ENCODE measurements at places on chromosomes 2 and 18.

- no peak for DNase-seq
These were observed 531.8 kb upstream of the ID2 start for GRCh38 chr2:8149985-8150539.

DNA sequence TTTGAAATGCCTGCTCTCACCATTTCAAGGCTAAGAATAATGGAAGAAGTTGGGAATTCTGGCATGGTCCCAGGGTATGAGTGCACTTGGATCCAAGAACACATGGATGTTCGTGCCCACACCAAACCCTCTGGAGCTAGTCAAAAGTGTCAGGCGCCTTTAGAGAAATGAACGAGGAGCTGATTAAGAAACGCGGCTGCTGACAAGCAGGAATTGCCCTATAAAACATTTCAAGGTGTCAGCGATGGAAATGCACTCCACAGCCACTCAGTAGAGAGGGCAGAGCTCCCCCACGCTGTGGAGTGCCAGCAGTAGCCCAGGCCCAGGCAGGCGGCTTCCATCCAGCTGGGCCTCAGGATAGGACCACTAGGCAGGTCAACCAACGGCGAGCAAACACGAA, 213.7 kb downstream of the TTC32 start:
- no peak for DNase-seq

DNA sequence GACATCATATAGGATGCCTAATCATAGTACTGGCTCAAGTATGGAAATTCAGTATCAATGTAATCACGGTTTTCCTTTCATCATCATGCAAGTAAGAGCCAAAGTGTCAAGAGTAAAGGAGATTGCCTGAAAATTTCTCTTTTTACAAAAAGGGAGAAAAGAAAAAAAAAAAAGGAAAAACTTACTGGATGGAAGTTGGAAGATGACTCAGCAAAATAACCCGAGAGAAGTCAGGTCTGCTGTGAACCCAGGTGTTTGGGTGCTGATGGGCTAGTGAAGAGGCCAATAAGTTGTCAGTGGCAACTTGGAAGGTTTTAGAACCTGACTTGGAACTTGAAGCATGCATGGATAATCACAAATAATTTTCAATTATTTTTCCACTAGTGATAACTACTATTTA, 441.9 kb upstream of the SLC14A2 start:
- no peak for DNase-seq

DNA sequence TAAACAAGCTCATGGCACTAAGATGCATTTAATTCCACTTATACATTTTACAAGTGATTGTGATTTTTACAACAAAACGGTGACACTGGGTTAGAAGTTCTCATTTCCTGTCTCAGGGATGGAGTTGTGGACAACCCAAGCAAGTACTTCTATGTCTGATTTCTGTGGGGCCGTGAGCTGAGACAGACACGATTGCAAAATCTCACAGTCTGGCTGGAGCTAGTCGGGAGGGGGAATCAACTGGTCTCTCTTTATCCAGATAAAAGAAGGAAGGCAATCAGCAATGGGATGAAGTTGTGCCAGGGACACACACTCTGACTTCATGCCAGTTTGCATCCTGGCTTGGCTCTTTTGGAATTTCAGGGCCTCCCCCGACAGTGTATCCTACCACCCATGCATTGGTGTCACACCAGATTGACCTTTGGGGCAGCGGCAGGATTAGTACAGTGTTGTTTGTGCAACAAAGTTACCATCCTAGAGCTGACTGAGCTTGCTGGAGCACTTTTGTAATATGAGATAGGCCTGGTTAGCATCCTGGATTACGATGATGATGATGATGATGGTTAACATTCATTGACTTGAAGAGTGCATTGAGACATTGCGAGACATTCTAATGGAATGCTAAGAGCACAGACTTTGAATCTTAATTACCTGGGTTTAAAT, 98.8 kb downstream of the CTAGE1 start:
- DNase-seq = no peak

- DNase-seq = no peak
These were observed 214.9 kb upstream of the SPRED2 start for GRCh38 chr2:65647249-65647842.

DNA sequence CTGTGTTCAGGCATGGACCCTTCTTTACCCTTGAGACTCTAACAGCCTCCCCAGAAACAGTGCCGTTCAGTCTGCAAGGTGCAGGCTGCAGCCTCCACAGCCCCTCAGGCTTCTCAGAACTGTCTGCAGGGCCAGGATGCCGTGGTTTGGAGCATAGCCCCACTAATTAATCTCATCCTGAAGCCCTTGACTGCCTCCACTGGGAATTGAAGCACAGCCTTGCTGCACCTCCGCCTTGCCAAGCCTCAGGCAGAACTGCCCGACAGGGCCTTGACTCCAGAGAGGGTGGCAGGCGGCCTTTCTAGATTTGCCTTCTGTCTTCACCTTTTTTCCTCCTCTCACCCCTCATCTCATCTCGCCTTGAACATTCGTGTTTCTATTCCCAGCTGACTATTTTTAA, 119.8 kb downstream of the NRP2 start:
- no peak for DNase-seq

GRCh38 chr18:2627821-2628276, 27.7 kb upstream of the SMCHD1 start:
- DNase-seq = no peak

- no peak for DNase-seq
These were observed 65.3 kb upstream of the SMIM21 start for GRCh38 chr18:75492852-75493251.

DNA sequence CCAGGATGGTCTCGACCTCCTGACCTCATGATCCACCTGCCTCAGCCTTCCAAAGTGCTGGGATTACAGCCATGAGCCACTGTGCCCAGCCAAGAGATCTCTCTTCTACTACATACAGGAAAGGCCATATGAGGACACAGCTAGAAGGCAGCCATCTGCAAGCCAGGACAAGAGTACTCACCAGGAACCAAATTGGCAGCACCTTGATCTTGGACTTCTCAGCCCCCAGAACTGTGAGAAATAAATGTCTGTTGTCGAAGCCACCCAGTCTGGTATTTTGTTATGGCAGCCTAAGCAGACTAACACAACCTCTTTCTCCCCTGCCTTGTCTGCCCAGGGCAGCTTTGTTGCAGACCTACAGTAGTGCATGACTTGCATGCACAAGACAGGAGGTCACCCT, 211.3 kb upstream of the HAAO start:
- no peak for DNase-seq

- no peak for DNase-seq
These were observed 117.6 kb upstream of the KLF7 start for GRCh38 chr2:207283356-207283755.

GRCh38 chr2:170818036-170818751, 1.5 kb downstream of the GAD1 start:
- DNase-seq = no peak

DNA sequence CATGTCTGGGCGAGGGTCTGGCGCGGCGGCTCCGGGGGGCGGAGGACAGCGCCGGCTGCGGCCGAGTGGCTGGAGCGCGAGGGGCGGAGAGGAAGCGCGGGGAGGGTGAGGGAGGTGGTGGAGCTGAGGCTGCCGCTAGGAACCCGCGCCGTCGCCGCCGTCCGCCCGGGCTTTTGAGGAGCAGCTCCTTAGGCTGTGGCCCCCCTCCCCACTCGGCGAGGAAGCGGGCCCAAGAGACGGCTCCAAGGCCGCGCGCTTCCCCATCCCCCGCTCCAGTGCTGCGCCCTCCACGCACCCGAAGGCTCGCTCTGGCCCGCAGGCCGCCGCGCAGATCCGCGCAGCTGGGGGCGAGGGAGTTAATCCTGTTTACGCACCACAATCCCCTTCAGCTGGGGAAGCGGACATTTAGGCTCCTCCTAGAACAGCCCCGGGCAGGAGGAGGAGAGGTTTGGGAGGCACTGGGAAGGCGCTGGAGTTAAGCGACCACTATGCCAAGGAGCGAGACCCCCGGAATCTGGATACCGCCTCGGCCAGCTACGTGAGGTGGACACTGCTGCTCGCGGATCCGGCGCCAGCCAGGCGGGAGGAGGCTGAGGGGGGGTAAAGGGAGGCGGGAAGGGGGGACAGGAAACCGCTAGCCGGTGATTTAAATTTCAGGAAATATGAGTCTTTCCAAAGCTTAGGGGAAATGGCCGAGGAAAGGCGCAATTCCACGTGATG, at the start of gene CNRIP1:
Gene CNRIP1, minus strand, starts transcription at position 552 of the 720 bp plus-strand sequence. Its CDS starts 549 bp downstream, at position 3.
- DNase-seq = no peak

GRCh38 chr2:38907743-38908562, 18.3 kb downstream of the ARHGEF33 start:
- DNase-seq = no peak

DNA sequence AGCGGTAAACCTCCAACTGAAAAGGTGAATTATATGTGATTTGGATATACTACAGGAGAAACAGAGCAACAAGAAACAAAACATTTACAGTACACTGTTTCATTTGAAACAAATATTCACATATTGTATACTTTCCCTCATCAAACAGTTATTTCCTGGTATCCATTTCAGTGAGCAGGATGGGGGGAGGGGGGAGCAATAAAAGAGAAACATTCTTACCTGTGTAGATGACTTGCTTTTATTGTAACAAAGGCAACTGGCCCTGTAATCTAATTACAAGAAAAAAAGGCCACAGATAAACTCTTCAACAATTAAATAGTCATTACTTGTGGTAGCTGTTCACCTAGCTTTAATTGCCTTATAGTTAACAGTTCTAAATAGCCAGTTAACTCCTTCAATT, 3.9 kb upstream of the PPP1CB start:
- DNase-seq = no peak

GRCh38 chr2:47655563-47655880, 127.4 kb upstream of the MSH6 start:
- DNase-seq = no peak

- no peak for DNase-seq
These were observed 105.8 kb downstream of the ARHGAP28 start for GRCh38 chr18:6835345-6835744.
